ENCODE measurements at places on chromosomes 2 and 18. TPM values are rescaled to one million over a fixed set of nuclear protein-coding genes. Genes with fewer than 3 reads are reported as not detected.

The C1QL2 gene
- total RNA-seq: not detected

The FOXI3 gene
- not detected for total RNA-seq

GRCh38 chr2:204824751-204825453, 279.6 kb downstream of the PARD3B start:
- no peak for ATAC-seq

GRCh38 chr2:36238106-36238505, 117.5 kb upstream of the CRIM1 start:
- no peak for ATAC-seq

- ATAC-seq: no peak
These were observed 63.9 kb downstream of the MDH1 start for GRCh38 chr2:63652652-63652985.

DNA sequence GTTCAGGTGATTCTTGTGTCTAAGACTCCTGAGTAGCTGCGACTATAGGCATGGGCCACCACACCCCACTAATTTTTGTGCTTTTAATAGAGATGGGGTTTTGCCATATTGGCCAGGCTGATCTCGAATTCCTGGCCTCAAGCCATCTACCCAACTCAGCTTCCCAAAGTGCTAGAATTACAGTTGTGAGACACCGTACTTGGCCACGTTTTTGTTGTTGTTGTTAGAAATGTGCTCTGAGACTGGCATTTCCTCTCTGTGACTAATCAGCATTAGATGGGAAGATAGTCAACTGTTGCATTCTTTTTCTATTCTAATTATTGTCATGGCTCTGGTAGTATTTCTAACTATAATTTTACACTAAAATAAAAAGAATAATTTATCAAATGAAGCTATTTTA, 191.7 kb downstream of the CAMKMT start:
- no peak for ATAC-seq

- peak; percentile 55 for ATAC-seq
These were observed 30.5 kb downstream of the LTBP1 start for GRCh38 chr2:32977228-32977758.

DNA sequence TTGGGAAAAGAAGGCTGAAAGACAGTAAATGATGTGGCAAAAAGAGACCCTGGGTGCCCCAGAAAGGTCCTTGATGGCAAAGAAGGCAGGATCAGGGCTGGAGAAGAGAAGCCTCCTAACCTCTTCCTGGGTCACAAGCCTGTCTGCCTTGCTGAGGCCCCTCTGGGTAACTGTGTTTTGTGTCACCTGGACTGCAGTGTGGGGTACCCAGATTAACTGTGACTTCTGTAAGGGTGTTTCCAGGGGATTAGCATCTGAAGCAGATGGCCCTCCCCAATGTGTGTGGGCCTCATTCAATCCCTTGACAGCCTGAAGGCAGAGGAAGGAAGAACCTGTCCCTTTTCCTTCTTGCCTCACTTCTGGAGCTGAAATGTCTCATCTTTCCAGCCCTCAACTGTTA, 35.6 kb upstream of the APCDD1 start:
- ATAC-seq: no peak

DNA sequence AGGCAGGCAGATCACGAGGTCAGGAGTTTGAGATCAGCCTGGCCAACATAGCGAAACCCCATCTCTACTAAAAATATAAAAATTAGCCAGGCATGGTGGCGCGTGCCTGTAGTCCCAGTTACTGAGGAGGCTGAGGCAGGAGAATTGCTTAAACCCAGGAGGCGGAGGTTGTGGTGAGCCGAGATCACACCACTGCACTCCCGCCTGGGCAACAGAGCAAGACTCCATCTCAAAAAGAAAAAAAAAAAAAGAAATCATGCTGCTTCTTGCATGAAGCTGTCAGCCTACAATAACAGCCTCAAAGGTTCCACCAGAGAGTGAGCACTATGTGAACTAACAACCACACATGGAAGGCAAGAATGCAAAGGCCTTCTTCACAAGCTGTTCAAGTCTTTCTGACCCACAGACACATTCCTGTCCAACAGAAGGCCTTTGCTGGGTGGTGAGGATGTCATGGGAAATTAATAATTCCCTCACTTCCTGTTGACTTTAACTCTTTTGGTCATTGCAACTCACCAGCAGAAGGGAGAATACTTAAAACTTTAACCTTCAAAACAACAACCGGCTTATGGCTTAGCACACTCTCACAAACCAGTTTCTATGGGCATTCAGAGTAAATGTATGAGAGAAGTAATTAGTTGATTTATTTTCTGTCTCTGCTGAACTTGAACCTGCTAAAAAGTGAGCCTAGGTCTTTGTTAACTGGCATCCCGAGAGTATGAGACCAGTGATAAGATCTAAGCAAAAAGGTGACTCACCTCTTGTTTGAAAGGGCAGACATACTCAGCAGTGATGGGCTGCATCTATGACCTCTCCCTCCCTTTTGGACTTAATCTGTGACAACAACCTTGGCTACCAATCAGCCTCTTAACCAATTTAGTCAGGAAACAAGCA, 11.8 kb downstream of the PLEKHM3 start:
- ATAC-seq: no peak

DNA sequence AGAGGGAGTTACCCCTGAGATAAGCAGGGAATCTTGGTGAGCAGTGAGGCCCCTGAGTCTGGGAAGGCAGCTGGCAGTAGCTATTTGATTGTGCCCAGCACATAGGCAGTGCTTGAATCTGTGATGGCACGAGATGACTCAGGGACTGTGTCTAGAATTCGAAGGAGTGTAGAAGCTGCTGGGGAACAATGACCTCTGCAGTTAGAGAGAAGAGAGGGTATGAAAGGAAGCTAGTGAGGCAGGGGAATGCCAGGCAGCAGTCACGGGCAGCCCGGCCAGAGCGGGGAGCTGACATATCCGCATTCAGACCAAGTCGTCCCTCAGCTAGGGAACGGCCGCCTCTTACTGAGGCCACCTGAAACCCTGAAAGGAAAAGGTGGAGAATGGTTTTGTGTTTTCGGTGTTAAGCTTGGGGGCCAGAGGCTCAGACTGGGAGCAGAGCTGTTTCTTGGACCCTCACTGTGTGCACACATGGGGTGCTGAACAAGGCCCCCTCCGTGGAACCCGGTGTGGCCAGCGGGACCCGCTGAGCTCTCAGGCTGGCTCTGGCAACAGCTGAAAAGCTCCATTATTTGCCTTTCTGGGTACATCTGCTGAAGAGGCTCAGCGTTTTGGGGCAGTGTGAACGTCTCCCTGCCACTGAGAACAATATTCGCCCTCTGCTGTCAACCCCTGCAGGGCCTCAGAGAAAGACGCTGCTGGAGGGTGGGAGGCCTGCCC, 32.9 kb downstream of the ARHGEF4 start:
- ATAC-seq: no peak

DNA sequence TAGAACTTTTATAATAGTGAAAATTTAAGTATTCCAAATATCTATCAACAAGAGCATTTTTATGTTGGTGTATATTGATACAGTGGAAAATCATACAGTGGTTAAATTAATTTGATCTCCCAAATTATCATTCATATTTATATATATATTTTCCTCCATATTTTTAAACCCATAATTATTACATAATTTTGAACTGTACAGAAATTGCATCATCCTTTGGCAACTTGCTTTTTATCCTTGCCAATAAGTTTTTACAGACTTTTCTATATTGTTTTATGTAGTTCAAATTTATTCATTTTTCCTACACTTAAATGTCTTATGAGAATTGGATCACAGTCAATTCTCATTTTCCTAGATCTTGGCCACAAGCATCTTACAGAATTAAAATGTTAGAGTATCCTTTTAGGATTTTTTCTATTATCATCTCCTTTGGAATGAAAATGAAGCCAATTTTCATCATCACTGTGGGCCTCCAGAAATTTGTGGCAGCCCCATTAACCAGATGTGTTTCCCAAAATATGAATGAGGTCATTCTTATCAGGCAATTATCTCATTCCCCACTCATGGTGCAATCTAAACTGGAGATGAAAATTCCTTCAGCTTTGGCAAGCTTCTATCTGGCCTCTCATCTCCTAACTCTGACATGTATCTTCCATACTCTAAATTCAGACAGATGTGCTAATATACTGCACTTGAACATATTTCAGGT, 94.2 kb upstream of the DLGAP1 start:
- no peak for ATAC-seq

DNA sequence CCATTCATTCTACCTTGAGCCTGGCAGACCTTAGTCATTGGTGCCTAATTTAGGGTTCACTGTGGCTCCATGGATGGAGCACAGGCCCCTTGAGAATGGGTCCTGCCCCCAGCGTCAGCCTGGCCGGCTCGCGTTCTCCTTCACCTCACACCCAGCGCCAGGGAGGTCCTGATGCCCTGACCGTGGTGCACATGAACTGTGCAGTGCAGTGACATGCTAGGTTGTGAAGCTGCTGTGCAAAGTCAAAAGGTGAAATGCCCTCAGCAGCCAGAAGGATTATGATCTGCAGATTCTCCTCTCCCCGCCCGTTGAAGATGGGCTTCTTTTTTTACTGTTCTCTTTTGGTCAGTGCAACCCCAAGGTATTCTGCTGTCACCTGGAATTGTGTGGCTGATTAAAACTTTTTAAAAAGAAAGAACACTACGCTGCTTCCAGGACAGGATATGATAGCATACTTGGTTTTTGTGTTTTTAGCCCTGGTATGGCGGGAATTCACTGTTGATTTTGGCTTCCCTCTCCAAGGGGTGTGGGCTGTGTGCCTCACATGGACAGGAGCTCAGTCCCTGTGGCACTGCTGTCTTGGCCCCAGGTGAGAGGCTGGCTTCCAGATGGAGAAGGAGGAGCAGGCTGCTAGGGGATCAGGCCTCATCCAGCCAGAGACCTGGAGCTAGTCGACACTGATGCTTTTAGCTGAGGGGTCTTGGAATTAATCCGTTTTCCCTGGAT, 49.4 kb upstream of the MCFD2 start:
- ATAC-seq: peak; percentile 17

DNA sequence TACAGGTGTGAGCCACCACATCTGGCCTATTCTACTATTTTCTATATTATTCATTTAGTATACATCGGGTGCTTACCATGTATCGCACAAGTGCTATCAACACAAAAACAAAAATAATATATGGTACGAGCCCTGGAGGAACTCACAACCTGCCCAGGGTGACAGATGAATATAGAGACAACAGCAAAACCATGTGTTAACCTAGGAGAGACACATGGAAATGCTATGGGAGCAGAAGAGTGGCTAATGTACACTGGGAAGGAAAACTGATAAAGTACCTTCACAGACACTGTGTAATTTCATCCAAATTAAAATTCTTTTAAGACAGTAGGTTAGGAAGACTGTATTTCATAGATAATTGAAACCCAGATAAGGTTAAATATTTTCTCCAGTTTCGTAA, 3.9 kb downstream of the SF3B6 start:
- ATAC-seq: no peak

DNA sequence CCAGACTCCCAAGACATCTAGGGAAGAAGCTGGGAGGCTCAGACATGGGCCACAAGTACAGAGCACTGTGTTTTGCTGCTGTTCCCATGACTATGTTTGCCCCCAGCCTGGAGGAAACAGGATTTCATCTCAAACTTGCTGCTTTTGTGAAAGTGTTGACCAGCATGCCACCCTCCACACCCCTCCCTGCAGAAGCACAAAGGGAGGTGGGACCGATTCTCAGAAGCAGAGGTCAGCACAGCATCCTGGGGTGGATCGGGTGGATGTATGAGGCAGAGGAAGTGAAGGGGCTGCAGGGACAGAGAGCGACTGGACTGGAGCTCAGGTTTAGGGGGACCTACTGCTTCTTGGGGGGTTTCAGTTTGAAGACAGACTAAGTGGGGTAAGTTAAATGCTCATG, 209.2 kb downstream of the ZNF516 start:
- no peak for ATAC-seq

DNA sequence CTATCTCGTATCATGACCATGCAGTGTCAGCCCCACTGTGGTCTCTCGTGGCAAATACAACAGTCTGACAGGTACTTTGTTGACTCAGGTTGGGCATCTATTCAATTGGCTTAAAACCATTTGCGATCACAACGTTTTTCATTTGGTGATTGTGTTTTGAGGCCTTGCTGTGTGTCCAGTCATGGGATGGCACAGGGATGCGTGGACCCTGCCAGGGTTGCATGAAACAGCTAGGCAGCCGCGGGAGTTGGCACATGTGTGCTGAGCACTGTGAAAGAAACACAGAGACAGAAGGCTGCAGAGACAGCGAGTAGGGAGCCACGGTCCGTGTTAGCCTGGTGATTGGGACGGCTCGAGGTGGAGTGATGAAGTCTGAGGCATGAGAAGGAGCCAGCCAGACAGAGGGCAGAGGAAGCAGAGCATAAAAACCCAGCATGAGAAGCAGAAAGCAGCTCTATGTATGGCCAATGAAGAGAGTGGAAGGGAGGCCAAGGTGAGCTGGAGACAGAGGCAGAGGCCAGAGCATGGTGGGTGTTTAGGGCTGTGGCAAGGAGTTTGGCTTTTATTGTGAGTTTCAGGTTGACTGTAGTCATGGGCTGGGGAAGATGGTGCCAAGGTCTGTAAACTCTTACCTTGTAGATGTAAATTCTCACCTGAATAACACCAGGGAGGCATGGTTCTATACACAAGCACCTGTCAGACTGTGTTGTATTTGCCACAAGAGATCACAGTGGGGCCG, 31.8 kb upstream of the IL1R1 start:
- ATAC-seq: no peak

The PRKAG3 gene
- not detected for total RNA-seq

The PKDCC gene
- total RNA-seq: 277 TPM

The ZNF2 gene
- total RNA-seq: 7.9 TPM

DNA sequence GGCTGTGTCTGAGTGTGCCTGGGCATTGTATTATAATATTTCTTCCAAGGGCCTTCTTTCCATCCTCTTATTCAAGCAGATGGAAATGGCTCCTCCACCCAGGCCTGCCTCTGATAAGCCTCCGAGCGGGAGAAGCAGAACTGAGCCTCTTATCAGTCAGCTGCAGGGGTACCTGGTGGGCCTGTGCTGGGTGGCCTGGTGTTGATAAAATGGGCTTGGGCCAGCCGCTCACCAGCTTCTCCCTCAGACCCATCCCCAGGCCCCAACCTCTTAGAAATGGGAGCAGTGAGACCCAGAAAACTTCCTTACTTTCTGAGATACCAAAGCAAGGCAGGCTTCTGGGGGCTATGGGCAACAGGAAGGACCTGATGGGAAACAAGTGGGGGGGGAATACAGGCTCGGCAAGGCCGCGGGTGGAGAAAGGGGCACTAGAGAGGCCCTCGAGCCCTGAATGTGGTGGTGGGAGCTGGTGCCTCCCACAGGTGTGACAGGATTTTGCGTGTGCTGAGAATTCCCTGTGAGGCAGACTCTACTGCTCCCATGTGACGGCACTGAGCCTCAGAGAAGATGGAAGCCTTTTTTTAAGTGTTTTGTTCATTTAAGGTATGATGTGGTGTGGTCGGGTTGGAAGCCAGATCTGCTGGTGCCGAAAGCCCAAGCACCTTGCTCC, 18.3 kb downstream of the GYPC start:
- no peak for ATAC-seq

The RFX8 gene
- not detected for total RNA-seq
